ENCODE measurements at places on chromosomes 5 and 9. TPM values are rescaled to one million over a fixed set of nuclear protein-coding genes. Genes with fewer than 3 reads are reported as not detected.

DNA sequence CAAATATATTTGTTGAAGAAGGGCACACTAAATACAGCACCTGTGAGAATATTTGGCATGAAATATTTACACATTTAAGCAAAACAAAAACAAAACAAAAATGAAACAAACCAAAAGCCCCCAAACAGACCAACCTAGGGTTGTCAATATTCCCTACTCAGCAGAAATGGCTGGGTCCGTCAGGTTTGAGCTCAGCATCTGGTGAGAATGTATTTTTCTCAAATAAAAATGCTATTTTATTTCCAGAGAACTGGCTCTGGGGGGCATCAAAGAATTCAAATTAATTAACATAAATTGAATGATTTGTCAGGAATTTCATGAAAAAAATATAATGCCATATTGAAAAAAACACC, 142.8 kb upstream of the COL5A1 start:
- no peak for DNase-seq

DNA sequence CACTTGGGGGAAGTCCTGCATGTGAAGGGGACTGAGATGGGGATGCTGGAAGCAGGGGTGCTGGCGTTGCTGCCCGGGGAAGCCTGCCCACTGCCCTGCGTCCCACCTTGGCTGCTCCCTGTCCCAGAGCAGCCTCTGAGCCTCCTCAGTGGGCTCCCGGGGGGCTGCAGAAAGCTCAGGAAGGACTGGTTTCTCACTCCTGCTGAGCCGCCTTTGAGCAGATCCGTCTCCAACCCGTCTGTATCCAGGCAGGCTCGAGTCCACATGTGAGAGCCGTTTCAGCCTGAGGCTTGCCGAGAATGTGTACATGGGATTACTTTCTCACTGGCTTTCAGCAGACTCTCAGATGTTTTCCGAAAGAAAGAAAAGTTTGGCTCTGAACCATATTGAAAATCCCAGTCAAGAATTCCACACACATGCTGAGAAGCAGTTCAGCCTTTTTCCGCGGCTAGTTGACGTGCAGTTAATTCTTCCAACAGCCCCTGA, 95.3 kb upstream of the COL5A1 start:
- no peak for DNase-seq

GRCh38 chr5:45279109-45279508, 417.1 kb downstream of the HCN1 start:
- no peak for DNase-seq

DNA sequence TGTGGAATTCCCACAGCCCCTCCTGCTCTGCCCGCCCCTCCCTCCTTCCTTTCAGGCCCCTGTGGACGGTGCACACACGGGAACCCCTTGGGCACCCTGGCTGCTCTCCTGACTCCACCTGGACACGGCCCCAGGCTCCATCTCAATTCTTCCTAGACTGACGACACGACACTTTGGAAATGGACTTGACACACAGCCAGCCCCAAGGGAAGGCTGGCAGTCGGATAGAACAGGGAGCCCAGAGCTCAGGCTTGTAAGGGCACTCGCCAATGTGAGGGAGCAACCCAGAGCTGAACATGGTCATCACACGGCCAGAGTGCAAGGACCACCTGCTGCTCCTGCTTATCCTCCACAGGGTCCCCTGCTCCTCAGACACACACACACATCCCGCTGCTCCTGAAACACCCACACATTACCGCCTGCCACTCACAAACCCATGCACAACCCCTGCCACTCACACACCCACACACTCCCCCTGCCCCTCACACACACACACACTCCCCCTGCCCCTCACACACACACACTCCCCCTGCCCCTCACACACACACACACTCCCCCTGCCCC, 8.9 kb downstream of the SLC9A3 start:
- DNase-seq, result no peak

The GABRB2 gene
- 3.7 TPM for polyA plus RNA-seq

The SLC22A4 gene
- polyA plus RNA-seq, result 9.6 TPM

GRCh38 chr9:109742776-109743348, 37.1 kb upstream of the PALM2AKAP2 start:
- DNase-seq, result no peak

DNA sequence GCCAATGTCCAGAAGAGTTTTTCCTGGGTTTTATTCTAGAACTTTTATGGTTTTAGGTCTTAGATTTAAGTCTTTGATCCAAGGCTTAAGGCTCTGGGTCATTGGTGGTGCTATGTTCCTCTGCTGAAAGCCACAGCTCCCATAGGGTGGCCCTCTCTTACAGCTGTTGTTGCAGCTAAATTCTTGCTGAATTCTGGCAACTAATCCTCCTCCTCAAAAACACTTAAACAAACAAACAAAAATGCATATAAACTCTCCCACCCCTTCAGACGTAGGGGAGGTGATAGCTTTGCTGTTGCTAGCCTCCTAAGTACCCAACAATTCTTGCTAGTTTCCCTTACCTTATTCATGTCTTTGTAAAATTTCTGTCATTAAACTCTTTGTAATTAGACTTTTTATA, 30.2 kb downstream of the IQGAP2 start:
- no peak for DNase-seq

DNA sequence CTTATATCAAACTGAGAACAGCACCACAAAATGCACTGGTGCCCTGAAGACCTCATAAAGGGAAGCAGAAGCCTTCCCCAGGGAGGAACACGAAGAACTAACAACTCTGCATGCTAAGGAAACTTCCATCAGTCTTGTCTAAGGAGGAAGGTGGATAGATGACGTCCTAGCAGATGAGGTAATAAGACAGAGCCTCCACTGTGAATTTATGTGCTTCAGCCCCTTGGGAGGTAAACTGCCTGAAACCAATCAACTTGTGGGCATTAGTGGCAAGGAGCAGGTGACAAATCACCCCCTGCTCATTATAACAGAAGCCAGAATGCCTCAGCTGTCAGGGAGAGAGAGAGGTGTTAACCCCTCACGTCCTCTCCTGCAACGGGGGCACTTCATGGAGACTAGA, 48.9 kb upstream of the SPIN1 start:
- DNase-seq, result no peak

The GLT6D1 gene
- polyA plus RNA-seq, result not detected

DNA sequence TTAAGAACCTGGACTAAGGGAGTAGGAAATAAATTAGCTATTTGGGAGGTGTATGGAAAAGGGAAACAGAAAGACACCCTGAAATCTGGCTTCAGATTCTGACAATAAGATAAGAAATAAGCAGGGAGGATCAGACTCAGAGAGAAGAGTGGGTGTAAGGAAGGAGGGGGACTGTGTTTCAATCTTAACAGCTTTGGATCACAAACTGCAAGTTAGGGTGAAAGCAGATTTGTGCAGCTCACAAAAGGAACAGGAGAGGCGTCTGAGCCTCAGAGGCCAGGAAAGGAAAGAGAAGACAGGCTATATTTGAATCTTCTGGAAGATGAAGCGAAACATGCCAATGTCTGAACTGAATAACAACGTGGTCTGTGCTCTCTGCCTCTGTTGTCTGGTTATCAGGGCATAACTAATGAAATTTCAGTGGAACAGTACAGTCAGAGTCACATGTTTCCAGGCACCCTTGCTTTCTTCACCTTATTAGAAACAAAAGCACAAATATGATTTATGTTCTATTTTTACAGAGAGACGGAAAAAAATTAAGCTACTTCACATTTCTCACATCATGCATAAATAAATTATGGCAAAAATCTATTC, 26.6 kb downstream of the SGTB start:
- DNase-seq, result peak; percentile 17

The LHX6 gene
- 1.1 TPM for polyA plus RNA-seq

Measured in large intestine (tissue), 12 donors.